SIG-M5 (cell line): ENCODE measurements at places on chromosomes 11 and 22.

GRCh38 chr11:125910226-125910849 is 6.0 kb downstream of the DDX25 start:
- no peak for DNase-seq

DNA sequence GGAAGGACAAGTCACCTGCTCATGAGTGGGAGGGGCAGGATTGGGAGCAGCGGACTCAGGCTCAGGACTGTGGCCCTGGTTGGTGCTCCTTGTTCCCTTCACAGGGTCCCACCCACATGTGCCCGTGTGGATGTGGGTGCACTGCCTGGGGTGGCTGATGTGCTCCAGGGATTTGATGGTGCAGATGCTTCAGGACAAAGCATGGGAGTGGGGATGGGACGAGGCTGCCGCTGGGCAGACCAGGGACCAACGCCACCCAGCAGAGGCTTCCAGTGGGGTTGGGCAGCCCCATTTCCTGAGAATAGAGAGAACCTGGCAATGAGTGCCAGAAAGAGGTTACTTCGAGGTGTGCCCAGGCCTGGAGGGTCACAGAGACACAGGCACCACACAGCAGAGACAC is 65.5 kb upstream of the IGLL5 start:
- DNase-seq = no peak

DNA sequence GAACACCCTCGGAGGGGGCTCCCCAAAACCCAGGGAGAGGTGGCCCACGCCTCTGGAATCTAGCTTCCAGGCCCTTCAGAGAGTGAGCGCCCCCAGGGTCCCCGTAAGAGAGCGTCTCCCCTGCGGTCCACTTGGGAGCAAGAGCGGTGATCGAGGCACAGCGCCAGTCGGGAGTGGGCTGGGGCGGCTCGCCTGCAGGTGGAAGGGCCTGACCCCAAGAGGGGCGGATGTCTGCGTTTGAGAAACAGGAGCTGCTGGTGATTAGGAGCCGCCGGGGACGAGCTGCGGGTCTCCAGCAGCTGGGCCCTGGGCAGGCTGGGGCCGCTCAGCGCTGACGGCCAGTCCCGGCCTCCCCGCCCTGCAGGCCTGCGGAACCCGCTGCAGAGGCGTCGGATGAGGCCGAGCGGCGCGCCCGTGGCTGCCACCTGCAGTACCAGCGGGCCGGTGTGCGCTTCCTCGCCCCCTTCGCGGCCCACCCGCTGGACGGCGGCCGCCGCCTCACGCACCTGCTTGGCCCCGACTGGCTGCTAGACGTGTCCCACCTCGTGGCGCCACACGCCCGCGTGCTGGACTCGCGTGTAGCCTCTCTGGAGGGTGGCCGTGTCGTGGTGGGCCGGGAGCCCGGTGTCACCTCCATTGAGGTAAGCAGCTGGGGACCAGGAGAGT is 10.0 kb downstream of the TMEM132A start:
- no peak for DNase-seq

- no peak for DNase-seq
Observed at GRCh38 chr11:93728792-93729128, 12.5 kb downstream of the TAF1D start.

DNA sequence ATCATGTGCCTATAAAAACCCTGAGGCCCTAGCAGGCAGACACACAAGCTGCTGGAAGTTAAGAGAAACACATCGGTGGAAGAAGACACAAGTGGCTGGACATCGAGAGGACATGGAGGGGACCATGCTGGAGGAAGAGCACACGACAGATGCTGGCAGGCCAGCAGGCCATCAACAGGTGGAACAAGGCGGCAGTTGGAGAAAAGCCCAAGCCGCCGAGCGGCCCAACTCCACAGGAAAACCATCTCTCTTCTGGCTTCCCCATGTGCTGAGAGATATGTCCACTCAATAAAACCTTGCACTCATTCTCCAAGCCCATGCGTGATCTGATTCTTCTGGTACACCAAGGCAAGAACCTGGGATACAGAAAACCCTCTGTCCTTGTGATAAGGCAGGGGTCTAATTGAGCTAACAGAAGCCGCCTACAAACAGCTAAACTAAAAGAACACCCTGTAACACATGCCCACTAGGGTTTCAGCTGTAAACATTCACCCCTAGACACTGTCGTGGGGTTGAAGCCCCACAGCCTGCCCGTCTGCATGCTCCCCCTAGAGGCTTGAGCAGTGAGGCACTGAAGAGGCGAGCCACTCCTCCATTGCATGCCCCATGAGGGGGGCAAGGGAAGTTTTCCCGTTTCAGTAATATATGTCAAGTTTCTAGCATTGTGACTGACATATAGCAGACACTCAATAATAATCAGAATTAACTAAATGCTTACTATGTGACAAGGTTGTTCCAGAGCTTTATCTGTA is 39.0 kb upstream of the MMP20 start:
- DNase-seq = no peak

GRCh38 chr22:29483254-29483653 is 3.2 kb downstream of the NEFH start:
- no peak for DNase-seq

DNA sequence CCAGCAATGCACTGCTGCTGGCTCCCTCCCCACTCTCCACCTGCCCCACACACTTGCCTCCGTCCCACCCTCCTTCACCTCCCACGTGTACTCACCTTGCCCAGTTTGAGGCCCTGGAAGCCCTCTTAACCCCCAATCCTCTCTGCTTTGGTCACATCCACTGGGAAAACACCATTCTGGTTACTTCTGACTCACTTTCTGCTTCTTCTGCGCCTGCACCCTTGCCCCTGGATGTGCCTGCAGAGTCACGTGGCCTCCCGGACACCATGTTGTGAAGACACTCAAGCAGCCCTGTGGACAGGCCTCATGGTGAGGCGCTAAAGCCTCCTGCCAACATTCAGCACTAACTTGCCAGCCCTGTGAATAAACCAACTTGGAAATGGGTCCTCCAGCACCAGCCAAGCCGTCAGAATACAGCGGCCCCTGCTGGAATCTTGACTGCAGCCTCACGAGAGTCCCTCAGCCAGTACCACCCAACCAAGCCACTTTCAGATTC is 2.6 kb upstream of the NAALADL1 start:
- no peak for DNase-seq

DNA sequence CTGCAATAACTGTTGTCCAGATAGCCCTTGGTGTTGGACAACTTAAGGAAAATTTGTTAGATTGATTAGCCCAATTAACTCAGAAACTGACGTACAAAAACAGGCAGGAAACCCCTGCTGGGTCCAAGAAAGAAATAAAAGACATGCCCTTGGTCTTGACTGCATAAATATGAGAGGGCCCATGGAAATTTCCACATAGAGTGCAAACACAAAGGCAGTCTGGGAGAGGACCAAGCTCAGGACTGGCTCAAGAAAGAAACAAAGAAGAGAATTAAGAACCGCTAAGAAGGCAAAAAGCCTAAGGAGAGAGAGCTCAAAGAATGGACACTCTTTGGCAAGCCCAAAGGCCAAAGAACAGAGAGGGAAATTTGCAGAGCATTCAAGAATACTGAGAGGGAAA is 1243.9 kb downstream of the LRRC4C start:
- no peak for DNase-seq

GRCh38 chr11:121067026-121067425 is 34.0 kb upstream of the TECTA start:
- DNase-seq = no peak

- DNase-seq = no peak
Observed at GRCh38 chr22:39960791-39961746, 872 bp downstream of the TMA7B start.
